Left cardiac atrium (tissue), 4 donors: ENCODE measurements at places on chromosomes 3 and 15.

GRCh38 chr15:75153087-75153486 is 48.6 kb upstream of the C15orf39 start:
- DNase-seq: no peak

- no peak for DNase-seq
Measured at GRCh38 chr15:89937365-89938350, 24.9 kb upstream of the ARPIN start.

GRCh38 chr3:198018416-198018815 is 58.4 kb downstream of the LMLN start:
- no peak for DNase-seq

GRCh38 chr15:88256279-88257230 is at the start of gene NTRK3:
TSS of gene NTRK3 (minus strand) at chr15:88256739. CDS start at chr15:88256153, 586 bp downstream.
- no peak for DNase-seq

DNA sequence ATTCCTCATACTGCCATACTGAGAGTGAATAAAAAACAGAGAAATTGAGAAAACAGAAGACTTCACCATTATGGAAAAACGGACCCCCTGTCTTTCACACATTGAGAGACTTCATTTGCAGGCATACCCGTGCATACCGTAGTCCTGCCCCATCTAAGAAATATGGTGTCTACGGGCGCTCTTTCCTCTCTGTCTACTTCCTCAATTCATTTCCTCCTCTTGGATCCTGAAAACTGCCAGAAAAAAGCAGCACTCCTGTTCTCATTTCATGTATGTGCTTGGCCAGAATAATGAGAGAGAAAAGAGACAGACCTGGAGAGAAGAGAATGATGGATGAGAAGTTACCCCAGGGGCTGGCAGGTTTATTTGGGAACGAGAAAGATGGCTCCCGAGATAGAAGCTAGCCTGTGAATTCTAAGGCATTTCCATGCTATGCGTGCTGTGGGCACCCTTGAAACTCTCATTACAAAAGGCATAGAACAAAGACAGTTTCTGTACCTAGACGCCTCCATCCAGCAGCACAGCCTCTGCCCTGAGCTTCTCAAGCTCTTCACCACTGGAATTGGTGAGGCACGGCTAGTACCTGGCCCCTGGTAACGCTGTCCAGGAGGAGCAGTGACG is 62.5 kb upstream of the EPHB3 start:
- no peak for DNase-seq

DNA sequence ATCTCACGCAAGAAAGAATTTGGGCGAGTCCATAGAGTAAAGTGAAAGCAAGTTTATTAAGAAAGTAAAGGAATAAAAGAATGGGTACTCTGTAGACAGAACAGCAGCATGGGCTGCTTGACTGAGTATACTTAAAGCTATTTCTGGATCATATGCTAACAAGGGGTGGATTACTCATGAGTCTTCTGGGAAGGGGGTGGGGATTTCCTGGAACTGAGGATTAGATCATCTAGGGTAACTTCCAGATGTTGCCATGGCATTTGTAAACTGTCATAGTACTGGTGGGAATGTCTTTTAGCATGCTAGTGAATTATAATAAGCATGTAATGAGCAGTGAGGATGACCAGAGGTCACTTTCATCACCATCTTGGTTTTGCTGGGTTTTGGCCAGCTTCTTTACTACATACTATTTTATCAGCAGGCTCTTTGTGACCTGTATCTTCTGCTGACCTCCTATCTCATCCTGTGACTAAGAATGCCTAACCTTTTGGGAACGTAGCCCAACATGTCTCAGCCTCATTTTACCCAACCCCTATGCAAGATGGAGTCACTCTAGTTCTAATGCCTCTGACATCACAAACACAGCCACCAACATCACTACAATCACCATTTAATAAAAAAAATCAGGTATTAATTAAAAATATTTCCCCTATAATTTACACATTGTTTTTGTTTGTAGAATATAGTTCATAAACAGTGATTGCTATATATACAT is 890.7 kb upstream of the EPHA6 start:
- DNase-seq: peak; percentile 33

DNA sequence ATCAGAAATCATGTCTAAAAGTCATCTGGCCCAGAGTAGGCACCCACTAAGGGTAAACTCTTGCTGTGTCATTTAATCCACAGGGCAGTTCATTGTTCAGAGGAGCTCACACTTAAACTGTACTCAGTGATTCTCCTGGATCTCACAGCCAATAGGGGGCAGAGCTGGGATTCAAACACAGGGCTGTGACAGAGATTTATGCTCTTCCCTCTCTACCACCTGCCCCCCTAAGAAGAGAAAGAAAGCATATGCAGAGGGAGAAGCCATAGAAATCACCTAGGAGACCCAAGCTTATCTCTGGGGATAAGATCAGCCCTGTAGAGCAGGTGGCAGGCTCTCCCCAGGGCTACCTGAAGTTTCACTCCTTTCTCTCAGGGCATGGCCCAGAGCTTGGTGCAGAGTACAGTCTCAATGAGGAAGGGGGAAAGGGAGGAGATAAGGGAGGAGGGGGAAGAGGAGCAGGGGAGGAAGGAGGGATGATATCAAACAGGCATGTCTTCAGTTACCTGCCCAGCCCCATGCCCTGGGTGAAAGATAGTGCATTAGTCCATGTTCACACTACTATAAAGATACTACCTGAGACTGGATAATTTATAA is 51.8 kb upstream of the ADPGK start:
- no peak for DNase-seq

DNA sequence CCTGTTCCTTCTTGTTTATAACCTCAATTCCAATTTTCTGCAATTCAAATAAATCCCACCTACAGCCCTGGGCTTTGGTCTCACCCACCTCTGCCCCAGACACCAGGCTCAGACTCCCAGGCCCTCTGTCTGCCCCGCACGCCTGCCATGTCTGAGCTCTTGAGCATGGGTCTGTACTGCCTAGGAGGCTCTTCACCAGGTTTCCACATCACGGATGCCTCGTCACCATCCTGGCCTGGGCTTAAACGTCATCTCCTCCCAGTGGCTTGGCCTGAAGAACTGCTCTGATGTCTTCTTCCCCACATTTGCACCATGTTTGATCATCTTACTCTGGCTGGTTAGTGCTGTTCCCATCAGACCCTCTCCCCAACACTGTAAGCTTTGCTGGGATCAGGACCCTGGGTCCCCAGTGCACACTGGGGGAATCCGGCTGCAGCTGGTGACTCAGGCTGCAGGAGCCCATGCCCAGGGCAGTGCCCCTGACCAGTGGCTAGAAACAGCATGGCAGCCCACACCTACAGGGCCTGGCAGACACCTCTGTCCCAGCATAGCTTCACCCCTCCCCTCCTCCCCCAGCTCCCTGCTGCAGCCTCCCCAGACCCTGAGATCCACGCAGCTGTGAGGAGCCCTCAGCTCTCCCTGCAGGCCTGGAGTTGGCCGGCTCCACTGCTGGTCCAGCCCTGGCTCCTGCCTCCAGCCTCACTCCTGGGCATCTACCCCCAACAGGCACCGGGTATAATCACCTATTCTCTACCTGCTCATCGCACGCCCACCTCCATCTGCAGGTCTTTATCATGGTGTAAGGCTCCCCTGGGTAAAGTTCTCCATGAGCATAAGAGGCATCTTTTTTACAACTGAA is 162.8 kb upstream of the NSMCE3 start:
- DNase-seq: no peak

- DNase-seq: no peak
Measured at GRCh38 chr15:65368302-65369211, 9.2 kb downstream of the IGDCC3 start.

DNA sequence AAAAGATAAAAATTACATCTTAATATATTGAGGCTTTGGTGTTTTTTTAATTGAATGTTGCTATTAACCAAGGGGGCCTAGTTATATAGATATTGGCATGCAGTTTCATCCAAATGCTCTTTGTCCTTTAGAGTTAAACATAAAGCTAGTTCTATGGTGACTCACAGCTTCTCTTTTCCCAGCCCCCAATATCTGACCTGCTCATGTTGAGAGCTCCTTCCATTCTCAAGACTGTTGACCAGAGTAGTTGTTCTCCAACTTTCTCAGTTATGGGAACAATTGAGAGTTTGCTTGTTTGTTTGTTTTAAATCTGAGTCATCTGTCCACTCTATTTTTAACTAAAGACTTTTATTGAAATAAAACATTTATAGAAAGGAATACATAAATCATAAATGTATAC is 15.8 kb upstream of the RARB start:
- no peak for DNase-seq

GRCh38 chr3:153051427-153052095 is 110.5 kb upstream of the RAP2B start:
- DNase-seq: no peak

DNA sequence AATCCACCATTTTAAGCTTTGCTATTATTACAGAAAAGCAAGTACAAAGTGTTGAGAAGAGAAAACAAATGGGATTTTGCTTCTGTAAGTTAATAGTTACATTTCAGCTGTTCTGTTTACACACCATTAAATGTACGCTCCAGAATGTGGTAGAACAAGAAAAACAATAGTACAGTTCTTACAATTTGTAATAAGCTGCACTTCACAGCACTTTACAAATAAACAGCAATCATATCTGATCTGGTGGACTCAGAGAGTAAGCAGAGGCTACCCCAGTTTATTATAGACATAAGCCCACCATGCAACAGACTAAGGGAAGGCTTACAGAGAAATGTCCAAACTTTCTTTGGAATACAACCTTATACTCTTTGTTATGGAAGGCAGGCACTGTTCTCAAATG is 126.4 kb downstream of the OXSM start:
- DNase-seq: no peak

DNA sequence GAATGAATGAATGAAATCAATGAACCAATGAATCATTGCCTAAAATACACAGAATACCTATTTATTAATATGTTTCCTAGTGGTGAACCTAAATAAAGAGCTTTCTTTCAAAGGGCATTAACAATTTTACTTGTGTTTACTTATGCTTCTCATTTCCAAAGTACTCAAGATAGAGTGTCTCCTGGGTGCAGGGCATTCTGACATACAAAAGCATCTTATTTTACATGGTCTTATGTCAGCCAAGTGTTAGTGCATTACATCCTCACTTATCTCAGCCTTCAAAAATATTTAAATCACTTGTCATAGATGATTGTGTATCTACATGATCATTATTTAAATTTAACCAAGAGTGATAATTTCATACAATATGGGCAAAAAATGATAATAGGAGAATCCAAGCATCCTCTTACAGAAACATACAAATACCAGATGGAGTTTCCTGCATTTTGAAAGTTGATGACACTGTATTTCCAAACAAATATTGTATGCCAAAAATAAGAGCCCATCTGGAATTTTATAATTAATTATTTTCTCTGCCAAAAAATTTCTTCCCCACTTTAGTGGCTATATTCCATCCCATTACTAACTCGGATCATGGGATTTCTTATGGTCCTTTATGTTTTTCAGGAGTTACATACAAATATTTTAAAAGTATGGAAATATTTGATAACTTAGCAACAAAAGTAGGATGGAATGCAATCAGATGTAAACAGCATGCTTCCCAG is 279.0 kb downstream of the RBMS3 start:
- no peak for DNase-seq

- no peak for DNase-seq
Measured at GRCh38 chr15:87761736-87762509, 494.6 kb downstream of the NTRK3 start.

DNA sequence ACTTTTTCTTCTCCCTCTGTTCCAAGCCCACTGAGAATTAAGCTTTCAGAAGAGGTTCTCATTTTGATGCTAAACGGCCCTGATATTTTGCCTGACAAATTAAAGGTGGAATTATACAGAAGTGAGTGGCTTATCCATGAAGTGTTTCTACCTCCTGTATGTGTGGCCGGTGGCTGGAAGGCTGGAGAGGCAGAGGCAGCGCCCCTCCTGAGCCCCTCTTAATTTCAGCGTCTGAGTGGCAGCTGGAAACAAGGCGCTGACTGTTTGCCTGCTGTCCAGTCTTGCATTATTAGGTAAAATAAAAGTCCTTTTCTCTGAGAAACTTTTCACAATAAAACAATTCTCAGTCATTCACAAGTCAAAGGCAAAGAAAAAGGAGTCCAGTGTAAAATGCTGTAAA is 685.7 kb downstream of the MCTP2 start:
- no peak for DNase-seq

DNA sequence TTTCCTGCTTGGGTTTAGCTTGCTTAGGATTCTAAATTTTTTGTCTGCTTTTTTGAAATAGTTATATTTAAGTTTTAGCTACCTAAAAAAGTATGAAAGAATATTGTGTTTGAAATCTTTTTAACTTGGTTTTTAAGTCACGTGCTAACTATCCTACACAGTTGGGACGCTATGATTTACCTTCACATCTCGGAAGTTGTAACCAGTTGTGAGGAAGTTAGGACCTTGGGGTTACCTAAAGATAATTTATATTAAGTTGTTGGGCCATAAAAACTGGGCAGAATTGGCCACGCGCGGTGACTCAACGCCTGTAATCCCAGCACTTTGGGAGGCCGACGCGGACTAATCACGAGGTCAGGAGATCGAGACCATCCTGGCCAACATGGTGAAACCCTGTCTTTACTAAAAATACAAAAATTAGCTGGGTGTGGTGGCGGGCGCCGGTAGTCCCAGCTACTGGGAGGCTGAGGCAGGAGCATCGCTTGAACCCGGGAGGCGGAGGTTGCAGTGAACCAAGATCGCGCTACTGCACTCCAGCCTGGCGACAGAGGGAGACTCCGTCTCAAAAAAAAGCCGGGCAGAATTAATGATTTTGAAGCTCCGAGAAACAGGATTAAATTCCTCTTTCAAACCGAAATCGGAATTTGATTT is 1.0 kb downstream of the ZFAND6 start:
- DNase-seq: peak; percentile 28

- DNase-seq: peak; percentile 46
Measured at GRCh38 chr3:72320955-72321303, 527.3 kb downstream of the SHQ1 start.

GRCh38 chr3:182789371-182789770 is 3.9 kb upstream of the ATP11B start:
- no peak for DNase-seq

GRCh38 chr3:24318677-24319287 is 175.9 kb downstream of the THRB start:
- no peak for DNase-seq

GRCh38 chr3:141021261-141021660 is 29.9 kb upstream of the SPSB4 start:
- DNase-seq: no peak
